ENCODE measurements at places on chromosomes 11 and 22.
A peak's percentile ranks its signal among the peaks of the same experiment; 100 is the strongest.

- no peak for ATAC-seq
Observed at GRCh38 chr22:21984793-21985192, 2.2 kb upstream of the TOP3B start.

- ATAC-seq = no peak
Observed at GRCh38 chr11:76131142-76131541, 75.2 kb downstream of the WNT11 start.

- peak; percentile 17 for ATAC-seq
Observed at GRCh38 chr11:6604081-6604626, 580 bp downstream of the ILK start.

DNA sequence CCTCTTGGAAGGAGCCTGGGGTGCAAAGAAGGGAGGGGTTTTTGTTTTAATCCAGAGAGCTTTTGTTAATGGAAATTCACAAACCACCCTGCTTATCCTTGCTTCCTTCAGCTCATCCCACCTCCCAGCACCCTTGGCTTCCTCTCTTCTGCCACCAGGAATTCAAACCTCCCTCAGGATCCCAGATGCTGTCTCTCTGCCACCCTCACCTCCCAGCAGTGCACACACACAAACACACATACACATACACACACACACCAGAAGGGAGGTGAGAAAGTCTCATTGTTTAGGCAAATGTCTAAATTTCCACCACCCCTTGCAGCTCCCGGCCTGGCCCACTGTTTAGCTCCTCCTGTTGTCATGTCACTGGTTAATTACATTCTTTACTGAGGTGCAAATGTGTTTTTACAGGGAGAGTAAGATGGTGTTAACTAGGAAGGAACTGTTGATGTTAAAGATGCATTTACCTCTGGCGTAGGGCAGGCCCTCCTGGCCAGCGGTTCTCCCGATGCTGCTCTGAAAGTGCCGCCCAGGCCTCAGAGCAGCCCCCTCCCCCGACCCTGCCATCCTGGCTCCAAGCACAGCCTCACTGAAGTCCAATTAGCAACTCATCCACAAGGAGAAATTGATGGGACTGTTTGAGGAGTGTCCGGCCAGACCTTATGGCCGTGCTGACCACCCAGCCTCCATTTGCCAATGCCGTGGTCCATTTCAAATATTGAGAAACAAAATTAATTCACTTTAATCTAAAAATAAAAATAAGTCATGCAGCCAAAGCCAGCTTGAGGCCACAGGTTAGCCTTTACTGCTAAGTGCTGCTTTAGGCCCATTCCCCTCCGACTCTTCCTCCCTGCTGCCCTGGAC lies 165.4 kb downstream of the FEZ1 start:
- no peak for ATAC-seq

- no peak for ATAC-seq
Observed at GRCh38 chr22:17475318-17476230, 87.7 kb upstream of the SLC25A18 start.

DNA sequence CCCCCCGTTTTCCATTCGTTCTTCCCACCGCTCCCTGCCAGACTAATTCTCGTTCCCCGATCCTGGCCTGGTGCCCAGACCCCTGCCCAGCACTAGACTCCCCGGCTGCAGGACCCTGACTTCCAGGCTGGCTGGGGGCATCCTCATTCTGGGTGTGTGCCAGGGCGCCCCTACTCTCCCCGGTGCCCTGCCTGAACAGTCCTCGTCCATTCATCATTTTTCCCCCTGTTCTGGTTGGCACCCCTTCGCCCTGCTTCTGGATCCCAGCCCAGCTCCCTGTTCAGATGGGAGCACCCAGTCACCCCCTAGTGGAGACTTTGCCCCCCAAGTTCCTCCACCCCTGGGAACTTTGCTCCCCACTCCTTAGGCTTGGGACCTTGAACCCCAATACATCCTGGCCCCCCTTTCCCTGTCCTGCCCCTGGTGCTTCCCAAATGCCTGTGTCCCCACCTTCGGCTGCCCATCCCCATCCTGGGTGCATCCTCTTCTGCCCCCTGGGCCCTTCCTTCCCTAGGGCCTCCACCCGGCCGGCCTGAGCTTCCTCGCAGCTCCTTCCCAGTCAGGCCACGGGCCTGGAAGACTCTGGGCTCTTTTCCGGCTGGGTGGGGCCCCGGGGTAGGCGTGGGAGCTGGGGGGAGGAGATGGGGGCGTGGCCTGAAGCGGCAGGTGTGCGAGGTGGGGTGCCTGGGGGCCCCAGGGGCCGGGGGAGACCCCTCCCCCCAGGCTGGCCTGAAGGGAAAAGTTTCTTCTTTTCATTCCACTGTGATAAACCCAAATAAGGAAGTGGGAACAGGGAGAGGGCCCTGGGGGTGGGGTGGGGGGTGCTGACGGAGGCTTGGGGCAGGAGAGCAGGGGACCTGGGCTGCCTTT lies 908 bp downstream of the PLCB3 start:
- ATAC-seq = no peak

GRCh38 chr11:32821517-32821916 lies 8.2 kb upstream of the PRRG4 start:
- no peak for ATAC-seq

GRCh38 chr11:9660886-9661285 lies 3.0 kb upstream of the SWAP70 start:
- ATAC-seq = no peak

DNA sequence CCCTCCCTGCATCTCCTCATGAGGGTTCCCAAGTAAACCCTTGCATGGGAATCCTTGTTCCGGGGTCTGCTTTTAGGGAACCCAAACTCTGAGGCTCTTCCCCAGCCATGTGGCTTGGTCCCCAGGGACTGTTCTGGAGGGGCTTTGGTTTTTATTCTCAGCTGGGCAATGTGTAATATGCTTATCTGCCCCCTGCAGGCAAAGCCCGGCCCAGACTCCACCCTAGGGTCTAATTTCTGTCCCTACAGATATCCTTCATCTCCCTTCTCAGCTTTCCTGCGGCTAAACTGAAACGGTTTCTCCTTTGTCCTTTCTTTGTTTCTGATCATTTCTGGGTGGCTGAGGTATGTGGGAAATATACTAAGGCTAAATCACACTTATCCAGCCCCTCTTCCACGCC lies 37.1 kb downstream of the TST start:
- ATAC-seq = no peak

DNA sequence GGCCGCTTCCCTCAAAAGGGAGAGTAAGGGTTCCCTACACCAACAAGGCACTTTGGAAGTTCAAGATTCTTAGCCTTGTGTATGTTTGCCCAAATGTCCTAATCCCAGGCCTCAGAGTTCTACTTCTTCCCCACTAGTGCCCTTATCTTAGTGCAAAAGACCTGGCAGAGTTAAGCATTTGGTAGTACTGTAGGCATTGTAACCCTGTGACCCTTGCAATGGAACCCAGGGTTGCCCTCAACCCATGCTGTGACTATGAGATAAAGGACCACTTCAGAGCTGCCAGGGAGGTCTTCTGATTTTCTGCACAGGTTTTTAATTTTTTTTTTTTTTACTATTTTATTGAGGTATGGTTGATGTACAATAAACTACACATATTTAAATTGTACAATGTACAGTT lies 65.1 kb downstream of the C11orf65 start:
- no peak for ATAC-seq

DNA sequence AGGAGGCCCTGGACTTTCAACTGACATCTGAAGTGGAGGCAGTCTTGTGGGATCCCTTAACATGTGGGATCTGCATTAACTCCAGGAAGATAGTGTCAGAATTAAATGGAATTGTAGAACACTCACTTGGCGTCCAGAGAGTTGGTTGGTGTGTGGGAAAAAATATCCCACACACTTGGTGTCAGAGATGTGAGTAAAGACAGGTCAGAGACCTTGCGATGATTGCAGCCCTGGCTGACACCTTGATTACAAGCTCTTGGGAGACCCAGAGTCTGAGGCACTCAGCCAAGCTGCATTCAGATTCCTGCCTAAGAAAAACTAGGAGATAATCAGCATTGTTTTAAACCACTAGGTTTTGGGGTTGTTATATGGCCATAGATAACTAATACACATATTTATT lies 7.2 kb upstream of the TPCN2 start:
- no peak for ATAC-seq

DNA sequence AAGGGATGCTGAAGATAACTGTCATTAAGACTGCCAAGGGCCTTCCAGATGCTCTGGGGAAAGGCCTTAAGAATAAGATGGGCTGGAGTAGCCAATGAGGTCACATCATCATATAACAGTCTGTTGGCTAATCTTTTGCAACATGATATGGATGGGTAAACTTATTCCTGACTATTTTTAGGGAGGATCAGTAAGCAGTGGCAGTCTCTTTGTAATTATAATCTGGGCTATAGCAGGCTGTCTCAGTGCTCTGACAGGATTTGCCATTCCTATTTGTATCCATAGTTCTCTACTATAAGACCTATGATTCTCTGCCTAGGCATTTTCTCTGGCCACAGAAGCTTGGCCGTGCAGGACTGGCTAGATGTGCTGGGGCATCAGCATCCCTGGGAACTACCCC lies 16.1 kb upstream of the CALCB start:
- ATAC-seq = no peak

DNA sequence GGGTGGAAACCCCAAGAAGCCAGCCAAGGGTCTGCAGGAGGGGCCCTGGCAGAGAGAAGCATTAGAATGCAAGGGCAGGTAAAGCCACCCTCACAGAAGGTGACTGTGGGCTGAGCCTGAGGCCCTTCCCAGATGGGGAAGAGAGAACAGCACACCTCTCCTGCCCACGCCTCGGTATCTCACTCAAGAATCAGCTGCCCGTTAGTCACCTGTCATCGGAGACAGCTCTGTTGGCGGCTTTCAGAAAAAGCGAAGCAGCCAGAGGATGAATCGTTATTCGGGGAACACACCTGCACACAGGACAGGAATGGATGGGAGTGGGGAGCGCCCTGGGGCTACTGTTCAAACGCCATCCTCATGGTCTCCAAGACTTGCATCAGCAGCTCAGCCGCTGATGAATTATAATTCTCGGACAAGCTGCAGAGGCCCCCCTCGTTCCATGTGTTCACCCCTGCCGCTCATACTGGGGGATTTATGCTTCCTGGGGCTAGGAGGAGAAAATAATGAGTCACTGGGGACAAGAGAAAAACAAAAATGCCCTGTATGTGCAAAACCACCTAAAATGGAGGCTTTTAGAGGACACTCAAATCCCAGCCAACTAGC lies 21.6 kb upstream of the TMA7B start:
- ATAC-seq = no peak

DNA sequence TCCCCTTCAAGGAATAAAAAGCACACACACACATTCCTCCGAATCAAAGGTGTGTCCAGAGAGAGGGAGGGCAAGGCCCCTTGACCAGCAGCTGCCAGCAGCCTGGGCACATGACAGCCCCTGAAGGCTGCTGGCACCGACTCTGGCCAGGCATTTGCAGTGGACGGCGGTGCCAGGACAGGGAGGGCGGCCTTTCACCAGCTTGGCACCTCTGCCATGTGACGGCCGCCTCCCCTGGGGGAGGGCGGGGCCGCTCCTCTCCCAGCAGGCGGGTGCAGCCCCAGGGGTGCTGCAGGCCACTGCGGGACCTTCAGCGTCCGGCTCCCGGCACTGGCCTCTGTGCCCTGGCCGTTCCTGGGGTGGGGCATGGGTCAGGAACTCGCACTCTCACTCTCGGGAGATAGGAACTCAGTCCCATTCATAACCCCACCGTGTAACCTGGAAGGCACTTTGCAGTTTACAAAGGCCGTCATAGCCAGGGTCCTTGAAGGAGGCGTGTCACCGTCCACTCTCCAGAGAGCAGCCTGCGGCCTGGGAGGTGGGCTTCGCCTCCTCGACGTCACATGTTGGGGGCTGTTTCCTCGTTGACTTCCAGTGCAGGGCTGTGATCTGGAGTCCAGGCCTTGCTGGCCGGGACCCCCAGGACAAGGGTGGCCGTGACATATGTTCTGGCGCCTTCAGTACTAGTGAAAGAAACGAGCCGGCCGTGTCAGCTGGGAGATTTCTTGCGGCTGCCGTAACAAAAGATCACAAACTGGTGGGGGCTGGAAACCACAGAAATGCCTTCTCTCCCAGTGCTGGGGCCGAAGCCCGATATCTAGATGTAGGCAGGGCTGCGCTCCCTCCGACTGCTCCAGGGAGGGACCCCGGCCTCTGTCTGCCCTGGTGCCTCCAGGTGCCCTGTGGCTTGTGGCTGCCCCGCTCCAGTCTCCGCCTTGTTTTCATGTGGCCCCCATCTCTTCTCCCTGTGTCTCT lies 39.9 kb upstream of the SMIM38 start:
- ATAC-seq = peak; percentile 62

- no peak for ATAC-seq
Observed at GRCh38 chr11:93084727-93085505, 112.9 kb downstream of the SLC36A4 start.

- no peak for ATAC-seq
Observed at GRCh38 chr11:134469627-134470026, 57.6 kb upstream of the B3GAT1 start.

GRCh38 chr11:47911149-47911548 lies 63.0 kb upstream of the NUP160 start:
- no peak for ATAC-seq

- no peak for ATAC-seq
Observed at GRCh38 chr11:34948696-34949095, 32.3 kb downstream of the PDHX start.

DNA sequence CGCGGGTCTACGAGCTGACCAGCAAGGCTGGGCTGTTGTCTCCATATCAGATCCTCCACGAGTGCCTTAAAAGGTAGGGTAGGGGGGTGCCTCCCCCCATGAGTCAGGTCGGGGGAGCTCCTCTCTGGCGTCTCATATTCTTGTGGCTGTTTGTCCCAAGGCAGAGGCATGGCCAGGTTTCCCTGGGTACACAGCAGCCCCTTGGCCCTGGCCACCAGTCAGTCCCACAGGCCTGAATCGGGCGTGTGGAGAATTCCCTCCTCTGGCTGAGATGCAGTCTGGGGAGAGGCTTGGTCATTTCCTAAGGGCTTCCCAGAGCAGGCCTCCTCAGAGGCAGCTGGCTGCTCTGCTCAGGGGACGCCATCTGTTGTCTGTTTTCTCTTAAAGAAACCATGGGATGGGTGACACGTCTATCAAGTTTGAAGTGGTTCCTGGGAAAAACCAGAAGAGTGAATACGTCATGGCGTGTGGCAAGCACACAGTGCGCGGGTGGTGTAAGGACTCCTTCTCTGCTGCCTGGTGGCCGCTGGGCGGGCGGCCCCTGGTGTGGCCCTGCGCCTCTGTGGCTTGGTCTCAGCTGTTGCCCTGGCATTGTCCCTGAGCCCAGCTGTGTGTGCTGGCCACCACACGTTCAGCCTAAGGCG lies 9.6 kb upstream of the RANBP1 start:
- ATAC-seq = no peak

DNA sequence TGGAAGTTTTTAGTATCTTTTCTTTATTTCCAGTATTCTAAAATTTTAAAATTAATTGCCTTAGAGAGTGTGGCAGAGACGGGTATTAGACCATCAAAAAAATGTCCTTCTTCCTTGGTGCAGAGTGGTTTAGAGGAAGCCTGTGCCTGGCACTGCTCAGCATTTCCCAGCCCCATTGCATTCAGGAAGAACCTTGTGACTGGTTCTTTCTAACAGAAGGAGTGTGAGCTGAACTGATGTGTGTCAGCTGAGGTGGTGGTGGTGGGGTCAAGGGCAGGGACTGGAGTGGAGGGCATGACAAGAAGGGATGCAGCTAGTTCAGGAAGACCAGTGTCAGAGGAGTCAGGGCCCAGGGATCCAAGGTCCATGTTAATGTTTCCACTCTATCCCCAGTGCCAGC lies 58.7 kb upstream of the FDX1 start:
- no peak for ATAC-seq

- no peak for ATAC-seq
Observed at GRCh38 chr11:1820463-1821325, 14.1 kb upstream of the SYT8 start.

GRCh38 chr11:75873417-75874221 lies 58.6 kb downstream of the UVRAG start:
- ATAC-seq = no peak

Data from gastroesophageal sphincter (tissue), 4 donors.